ENCODE measurements at places on chromosomes 6 and 20. TPM values are rescaled to one million over a fixed set of nuclear protein-coding genes. Genes with fewer than 3 reads are reported as not detected.

GRCh38 chr6:24205020-24205492, 79.0 kb downstream of the NRSN1 start:
- DNase-seq, result no peak

The MCHR2 gene
- total RNA-seq, result not detected

- no peak for DNase-seq
Observed at GRCh38 chr6:157193443-157193996, 129.8 kb downstream of the TMEM242 start.

DNA sequence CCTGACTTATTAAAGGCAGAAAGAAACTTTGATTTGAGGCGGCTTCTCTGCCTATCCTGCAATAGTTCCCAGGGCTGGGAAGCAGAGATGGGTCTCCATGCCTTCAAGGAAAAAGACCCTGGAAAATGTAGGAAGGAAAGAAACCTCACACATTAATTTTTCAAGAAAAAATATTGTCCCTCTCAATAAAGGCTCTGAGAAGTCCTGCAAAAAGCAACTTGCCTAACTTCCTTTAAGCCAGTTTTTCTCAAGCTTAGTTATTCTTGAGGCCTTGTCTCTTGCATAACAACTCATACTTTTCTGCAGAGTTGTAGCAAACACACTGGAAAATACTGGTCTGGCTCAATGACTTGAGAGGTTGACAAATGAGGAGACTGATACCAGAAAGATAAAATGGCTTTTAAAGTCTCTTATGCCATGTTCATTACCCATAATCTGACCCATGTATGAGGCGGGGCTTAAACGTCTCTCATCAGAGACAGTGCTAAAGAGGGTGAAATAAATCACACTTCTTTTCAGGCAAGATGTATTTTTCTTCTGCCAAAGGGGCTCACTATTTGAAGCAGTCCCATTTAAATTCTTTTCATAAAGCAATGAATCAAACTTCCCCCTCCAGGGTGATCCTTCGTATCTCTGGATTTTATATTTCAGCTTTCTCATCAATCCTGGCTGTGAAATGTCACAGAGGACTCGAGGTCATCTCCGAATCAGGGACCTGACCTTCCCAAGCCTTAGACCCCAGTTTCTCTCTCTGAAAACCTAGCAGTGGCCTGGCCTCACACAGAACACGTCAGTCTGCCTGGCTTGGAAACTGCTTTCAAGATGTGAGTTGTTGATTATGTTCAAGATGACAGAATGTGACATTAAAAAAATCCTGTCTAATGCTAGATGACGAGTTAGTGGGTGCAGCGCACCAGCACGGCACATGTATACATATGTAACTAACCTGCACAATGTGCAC, 82.3 kb upstream of the KCNG1 start:
- DNase-seq, result no peak

DNA sequence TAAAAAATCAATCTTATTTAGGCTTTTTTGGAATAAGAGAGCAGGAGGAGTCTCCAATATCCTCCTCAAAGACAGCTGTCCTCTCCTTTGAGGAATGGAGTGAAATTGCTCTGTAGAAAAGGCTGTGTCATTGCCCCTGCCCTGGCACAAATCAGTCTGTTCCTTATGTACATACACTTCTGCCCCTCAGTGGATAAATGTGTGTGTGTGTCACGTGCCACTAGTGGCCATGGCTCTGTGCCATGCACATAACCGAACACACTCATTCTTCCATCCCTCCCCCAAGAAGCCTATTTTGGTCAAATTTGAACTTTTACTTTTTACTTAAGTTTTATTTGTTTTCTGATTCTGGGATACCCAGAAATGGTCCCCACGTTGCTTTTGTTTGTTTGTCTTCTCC, 49.2 kb downstream of the ANKS1A start:
- no peak for DNase-seq

The VSTM2L gene
- 17.0 TPM for total RNA-seq

DNA sequence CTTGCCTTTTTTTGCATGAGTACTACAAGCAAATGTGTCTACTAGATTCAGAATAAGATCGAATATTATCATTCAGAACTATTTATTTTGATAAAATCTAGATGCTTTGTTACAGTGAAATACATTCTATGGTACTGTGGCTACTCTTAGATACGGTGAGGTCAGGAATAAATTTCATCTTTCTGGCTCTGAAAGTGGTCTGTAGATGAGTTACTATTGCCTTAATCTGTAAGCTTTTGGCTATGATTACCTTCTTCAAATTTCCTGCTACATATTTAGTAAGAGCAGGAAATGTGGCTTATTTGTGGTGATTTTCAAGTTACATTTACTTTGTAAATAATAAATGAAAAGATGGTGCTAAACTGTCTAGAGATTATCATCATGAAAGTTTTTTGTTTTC, 50.0 kb downstream of the SCAF8 start:
- DNase-seq, result no peak

DNA sequence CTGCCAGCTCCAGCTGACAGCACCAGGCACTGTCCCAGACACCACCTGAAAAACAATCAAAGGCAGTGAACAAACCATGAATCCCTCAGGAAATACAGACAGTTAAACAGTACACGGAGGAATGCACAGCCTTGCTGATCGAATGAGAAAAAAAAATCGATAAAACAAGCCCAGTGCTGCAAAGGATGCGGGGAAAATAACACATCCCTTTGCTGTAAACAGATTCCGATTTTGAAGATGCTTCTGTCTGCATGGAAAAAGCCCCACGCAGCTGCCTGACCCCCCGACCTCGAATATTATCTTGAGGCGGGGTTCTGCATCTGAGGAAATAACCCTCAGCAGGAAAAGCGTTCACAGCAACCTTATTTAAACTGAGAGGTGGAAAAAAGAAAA, 43.9 kb downstream of the RBM38 start:
- no peak for DNase-seq

The CGA gene
- not detected for total RNA-seq

DNA sequence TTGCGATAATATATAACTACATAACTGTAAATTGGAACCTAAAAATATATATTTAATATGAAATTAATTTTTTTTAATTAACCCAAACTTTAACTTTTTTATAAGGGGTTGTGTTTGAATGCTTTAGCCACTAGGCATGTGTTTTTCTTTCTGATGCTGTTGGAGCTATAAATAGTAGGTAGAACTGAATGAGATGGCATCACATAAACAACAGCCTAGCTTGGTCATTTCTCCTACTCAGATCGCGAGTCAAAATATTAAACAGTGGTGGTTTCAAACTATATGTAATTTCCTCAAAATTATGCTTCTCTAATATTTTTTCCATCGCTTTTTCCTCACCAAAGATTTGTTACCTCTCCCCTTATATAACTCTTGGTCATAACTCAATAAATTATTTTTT, 243.2 kb downstream of the ARID1B start:
- DNase-seq, result no peak

DNA sequence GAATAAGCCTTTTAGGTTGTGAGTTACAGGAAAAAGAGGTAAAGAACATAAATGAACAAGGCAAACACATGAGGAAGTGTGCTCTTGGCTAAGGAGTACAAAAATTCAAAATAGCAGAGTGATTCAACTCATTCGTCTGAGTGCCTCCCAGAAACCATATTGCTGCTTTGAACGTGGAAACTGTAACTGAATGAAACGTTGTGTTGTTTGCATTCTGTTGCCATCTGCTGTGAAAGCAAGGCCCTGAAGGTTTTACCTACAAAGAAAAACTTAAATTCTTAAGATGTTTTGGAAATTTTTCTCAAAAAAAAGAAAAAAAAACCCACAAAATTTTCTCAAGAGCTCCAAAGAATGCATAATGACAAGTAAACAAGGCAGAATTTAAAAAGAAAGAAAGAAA, 375.4 kb upstream of the HS3ST5 start:
- DNase-seq, result no peak

The RAD21L1 gene
- total RNA-seq, result not detected

The SCRT2 gene
- total RNA-seq, result not detected

GRCh38 chr6:43339168-43339567, 30.3 kb downstream of the ZNF318 start:
- DNase-seq, result no peak

DNA sequence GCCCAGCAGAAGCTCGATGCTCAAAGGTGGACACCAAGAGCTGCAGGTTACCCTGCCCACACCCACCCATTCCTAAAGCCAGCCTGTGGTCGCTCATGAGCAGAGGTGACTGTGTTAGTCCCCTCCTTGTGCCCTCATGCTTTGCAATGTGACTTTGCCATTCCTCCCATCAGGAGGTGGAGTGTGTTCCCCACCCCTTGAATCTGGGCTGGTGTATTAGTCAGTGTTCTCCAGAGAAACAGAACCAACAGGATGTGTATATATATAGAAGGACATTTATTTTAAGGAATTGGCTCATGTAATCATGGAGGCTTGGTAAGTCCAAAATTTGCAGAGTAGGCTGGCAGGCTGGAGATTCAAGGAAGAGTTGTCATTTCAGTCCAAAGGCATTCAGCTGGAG, 54.4 kb upstream of the RNF24 start:
- DNase-seq, result no peak

- no peak for DNase-seq
Observed at GRCh38 chr6:20692023-20692422, 157.8 kb downstream of the CDKAL1 start.

DNA sequence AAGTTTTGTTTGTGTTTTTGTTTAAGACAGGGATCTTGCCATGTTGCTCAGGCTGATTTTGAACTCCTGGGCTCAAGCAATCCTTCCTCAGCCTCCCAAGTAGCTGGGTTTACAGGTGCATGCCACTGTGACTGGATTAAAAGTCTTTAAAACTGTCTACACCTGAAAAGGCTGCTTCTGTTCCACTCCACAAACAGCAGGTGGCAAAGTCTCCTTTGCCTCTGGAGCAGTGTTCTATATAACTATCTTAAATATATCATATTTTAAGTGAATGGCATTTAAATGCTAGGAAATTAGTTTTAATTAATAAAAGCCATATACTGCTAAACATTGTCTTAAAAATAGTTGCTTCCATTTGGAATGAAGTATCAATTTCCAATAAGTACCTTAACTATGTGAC, 89.2 kb upstream of the BCLAF1 start:
- no peak for DNase-seq

The SRMS gene
- not detected for total RNA-seq

DNA sequence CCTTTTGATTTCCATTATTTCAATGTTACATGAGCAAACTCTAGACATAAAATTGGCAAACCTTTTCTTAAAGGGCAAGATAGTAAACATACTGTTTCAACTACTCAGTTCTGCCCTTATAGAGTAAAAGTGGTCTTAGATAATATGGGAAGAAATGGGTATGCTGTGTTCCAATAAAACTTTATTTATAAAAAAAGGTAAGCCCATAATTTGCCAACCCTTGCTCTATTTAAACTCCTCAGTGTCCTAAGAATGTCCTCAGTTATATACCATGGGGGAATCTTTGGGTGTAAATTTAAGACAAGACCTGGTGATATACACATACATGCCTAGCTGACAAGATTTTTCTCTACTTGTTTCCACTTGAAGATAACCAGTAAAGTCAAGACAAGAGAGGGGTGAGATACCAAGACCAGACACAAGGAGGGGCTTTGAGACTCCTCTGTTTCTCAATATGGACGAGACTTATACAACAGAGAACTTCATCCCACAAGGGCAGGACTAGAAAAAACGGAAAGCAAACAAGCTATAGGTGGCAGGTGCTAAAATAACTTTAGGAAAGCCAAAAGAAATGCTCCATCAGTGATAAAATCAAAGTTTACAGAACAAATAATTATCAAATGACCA, 10.5 kb downstream of the SNX3 start:
- no peak for DNase-seq

The ANKS1A gene
- total RNA-seq, result 25.0 TPM

GRCh38 chr6:138187156-138187555, 25.4 kb downstream of the ARFGEF3 start:
- DNase-seq, result no peak

DNA sequence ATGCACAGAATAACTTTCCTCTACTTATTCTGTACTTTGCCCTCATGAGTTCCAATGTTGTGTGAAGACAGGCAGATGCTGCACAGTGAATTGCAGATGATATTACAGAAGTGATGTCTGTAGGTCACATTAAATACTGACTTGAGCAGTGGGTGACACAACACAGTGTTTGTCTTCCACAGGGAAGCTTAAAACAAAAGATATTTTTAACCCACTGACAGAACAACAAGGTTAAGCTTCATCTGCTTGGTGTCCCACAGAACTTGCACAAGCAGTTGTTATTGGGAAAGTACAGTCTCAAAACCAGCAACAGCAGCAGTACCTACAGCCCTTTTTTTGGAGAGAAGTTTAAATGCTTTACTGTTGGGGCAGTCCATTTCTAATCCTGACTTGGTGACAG, 10.5 kb downstream of the SUMO4 start:
- DNase-seq, result no peak

- DNase-seq, result no peak
Observed at GRCh38 chr20:61525781-61526431, 273.8 kb downstream of the CDH4 start.

DNA sequence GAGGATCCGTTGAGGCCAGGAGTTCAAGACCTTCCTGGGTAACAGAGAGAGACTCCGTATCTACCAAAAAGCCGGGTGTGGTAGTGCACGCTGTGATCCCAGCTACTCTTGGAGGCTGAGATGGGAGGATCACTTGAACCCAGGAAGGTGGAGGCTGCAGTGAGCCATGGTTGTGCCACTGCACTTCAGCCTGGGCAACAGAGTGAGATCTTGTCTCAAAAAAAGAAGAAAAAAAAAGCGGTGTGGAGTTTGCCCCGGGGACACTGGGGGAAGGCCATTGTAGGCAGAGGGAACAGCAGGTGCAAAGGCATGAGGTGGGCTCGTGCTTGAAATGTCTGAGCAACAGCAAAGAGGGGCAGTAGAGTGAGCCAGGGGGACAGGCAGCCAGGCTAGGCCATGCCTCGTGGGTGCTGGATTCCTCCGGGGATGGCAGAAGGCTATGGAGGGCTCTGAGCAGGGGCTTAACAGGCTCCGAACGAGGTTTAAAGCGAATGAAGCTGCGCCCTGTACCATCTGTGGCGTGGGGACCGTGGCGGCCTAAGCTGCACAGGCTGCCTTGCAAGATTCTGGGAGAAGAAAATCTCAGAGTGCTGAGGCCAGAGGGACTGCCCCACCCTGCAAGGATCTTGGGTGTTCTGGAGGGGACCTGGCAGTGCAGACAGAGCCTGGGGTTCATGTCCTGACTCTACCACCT, 36.9 kb upstream of the NOL4L start:
- DNase-seq, result no peak

DNA sequence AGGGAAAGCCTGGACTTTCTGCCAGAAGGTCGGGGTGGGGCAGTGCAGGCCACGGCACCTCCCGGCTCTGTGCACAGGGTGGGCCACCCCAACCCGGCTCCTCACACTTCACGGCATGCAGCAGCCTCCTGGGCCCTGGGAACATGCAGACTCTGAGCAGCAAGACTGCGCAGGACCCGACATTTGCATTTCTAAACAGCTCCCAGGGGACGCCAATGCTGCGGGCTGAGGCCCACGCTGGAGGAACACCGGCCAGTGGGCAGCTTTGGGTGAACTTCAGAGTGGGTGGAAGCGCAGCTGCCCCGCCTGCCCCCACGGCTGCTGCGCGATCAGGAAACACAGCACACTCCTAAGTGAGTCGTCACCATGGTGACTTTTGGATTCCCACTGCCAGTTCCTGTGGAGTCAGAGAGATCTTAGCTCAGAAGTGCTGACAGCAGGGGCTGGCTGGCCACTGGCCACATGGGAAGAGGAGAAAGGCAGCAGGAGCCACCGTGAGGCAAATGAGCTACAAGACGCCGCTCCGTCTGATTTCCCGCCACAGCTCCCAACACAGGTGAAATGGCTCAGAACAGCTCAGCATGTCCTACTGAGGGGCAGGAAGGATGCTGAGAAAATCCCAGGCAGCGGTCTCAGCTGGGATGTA, 52.1 kb downstream of the RNASET2 start:
- DNase-seq, result no peak
